ENCODE measurements at places on chromosomes 1 and 21. TPM values are rescaled to one million over a fixed set of nuclear protein-coding genes. Genes with fewer than 3 reads are reported as not detected.
A peak's percentile ranks its signal among the peaks of the same experiment; 100 is the strongest.

Gene RGS4
- total RNA-seq: 1.8 TPM

- DNase-seq: peak; percentile 77
These were observed 5.2 kb downstream of the NPPA start for GRCh38 chr1:11842154-11843041.

- DNase-seq: no peak
These were observed 1.3 kb downstream of the LRRC38 start for GRCh38 chr1:13512472-13512871.

DNA sequence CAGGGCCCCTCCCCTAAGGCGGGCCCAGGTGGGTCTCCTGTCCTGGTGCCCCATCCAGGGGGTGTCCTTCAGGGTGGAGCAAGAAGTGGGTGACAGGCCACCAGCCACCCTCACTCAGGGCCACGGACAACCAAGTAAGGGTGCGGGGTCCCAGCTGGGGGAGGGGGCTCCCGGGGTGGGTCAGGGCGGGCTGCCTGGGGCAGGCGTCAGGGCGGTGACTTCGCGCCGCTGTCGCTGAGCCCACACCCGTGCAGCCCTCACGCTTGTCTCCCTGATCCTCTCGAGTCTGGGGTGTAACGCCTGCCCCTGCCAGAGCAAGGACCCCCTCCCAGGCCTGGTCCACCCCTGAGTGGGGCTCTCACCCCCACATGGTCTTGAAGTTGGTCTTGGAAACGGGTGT lies 22.2 kb downstream of the ARHGEF16 start:
- no peak for DNase-seq

- DNase-seq: no peak
These were observed 373.2 kb upstream of the C1orf174 start for GRCh38 chr1:4273243-4273642.

Gene SPATA45
- 0.44 TPM for total RNA-seq

- no peak for DNase-seq
These were observed 145.9 kb downstream of the PGBD5 start for GRCh38 chr1:230280054-230280795.

GRCh38 chr1:247373721-247374141 lies 42.1 kb upstream of the ZNF496 start:
- DNase-seq: peak; percentile 67

DNA sequence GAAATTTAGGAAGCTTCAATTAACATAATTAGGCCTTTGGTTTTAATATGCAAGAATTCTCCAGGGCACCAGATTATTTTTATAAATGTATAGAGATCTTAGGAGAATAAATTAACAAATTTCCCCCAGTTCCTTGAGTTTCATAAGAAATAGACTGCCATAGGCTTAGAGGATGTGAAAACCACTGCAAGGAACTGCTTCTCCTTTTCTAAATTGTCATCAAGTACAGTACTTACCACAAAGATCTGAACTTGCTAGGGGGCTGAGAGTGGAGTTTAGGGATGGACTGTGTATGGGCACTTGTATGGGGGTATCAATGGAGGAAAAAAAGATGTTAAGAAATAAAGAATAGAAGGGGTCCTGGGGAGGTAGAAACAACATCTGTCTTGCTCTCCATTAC lies 31.1 kb downstream of the LHX8 start:
- DNase-seq: no peak

Gene VHLL
- total RNA-seq: not detected

DNA sequence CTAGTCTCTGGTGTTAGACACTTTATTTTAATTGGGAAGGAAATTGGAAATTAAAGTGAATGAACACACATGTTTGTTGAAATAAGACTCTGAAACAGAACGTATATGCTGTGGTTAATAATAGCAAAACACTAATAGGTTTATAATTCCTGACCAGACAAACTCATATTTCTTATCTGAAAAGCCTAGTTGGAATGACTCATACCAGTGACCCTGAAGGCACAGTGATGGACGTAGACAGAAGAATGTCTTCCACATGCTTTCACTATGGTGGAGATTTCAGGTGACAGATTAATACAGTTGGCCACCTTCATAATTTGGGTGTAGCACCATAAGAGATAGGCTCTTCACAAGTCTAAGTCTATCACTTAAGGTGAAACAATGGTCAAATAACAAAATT lies 83.0 kb upstream of the COL11A1 start:
- no peak for DNase-seq

Gene ZNF678
- total RNA-seq: 17.3 TPM

DNA sequence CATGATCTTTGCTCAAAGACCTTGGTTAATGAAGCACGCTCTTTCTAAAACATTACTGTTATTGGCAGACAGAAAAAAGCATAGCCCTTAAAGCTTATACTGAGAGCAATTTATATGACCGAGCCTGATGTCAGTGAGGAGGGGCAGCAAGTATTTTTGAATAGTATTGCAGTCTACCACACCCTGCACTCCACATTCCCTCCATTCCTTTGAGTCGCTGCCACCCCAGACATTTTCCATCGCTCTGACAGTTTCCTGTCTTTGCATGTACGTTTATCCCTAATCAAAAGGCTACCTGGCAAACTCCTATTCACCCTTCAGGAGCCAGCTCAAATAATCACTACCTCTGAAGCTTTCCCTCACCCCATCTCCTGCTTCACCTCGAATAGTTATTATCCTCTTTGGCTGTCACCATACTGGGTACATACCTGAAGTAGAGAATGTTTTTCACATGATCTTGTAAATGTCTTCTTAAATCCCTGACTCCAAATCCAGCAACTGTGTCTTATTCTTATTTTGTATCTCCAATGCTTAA lies 5.5 kb upstream of the JUN start:
- no peak for DNase-seq

Gene ANKRD65
- 13.9 TPM for total RNA-seq

- DNase-seq: no peak
These were observed 246.9 kb upstream of the ST6GALNAC5 start for GRCh38 chr1:76620371-76620770.

- DNase-seq: no peak
These were observed 50.9 kb downstream of the DISP1 start for GRCh38 chr1:222865718-222866117.

GRCh38 chr1:100720101-100720500 lies 559 bp downstream of the VCAM1 start:
- DNase-seq: peak; percentile 67

GRCh38 chr1:241962153-241962552 lies 4.6 kb downstream of the BECN2 start:
- no peak for DNase-seq

Data from muscle of leg (tissue), 16 donors.